ENCODE measurements at places on chromosomes 2 and 18.

DNA sequence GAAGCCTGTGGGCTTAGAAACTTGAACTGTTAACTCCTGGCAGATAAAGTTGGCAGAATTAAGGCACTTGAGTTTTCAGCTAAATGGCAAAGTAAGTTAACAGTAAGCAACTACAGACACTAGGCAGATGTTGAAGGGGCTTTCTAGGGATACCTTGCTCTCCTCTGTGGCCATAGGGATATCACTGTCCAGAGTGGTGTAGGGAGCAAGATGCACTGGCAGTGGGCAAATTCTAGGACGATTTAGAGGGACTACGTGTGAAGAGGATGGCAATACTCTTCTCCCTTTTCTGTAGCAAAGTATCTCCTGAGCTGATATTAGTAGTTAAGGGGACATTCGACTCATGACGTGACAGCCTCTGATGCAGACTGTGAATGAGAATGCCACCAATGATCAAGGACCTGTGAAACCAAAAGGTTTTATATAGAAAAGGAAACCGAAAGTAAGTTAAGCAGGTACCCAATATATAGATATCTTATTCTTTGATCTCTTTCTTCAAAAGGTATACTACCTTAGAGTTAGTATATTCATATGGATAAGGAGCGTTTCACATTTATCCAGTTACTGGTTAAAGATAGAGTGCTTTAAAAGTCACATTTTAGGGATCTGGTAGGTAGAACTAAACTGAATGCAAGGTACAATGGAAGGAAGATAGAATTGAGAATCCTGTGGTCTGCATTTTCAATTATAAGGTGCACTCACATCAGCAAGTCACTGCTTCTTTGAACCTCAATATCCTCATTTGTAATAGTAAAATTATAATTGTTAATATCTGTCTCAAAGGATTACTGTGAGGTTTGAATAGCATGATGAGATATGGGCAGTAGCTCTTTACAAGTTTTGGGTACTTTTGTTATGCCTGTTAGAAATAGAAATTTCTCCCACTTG is 106.4 kb downstream of the KCNH7 start:
- no peak for DNase-seq

DNA sequence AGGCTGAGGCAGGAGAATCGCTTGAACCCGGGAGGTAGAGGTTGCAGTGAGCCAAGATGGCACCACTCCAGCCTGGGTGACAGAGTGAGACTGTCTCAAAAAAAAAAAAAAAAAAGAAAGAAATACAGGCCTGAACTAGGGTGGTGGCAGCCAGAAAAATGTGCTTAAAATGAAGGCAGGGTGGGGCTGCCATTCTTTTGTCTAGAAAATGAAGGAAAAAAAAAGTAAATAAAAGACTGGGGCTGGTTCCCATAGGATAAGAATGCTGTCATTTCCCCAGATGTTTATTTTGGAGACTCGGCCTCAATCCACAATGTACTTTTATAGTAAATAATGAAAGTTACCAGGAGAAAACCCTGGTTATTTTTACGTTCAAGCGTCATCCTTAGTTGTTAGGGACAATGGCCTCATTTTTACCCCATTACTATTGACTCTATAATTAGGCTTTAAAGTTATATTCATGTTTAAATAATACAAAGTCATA is 58.9 kb downstream of the ATP8B1 start:
- no peak for DNase-seq

- no peak for DNase-seq
Observed at GRCh38 chr2:157480182-157480961, 36.5 kb upstream of the CYTIP start.

- DNase-seq: no peak
Observed at GRCh38 chr2:238922435-238922834, 74.5 kb downstream of the TWIST2 start.

GRCh38 chr2:185785851-185786473 is 47.4 kb downstream of the FSIP2 start:
- DNase-seq: no peak

GRCh38 chr2:80354858-80355257 is 50.3 kb upstream of the LRRTM1 start:
- DNase-seq: no peak

- DNase-seq: no peak
Observed at GRCh38 chr18:3472681-3473544, 22.9 kb downstream of the TGIF1 start.

DNA sequence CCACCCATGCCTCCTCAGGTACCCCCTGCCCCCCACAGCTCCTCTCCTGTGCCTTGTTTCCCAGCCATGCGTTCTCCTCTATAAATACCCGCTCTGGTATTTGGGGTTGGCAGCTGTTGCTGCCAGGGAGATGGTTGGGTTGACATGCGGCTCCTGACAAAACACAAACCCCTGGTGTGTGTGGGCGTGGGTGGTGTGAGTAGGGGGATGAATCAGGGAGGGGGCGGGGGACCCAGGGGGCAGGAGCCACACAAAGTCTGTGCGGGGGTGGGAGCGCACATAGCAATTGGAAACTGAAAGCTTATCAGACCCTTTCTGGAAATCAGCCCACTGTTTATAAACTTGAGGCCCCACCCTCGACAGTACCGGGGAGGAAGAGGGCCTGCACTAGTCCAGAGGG is 803 bp upstream of the DES start:
- DNase-seq: no peak

Measured in cortex of kidney (tissue), 1 donor.